ENCODE measurements at places on chromosomes 1 and 21.

DNA sequence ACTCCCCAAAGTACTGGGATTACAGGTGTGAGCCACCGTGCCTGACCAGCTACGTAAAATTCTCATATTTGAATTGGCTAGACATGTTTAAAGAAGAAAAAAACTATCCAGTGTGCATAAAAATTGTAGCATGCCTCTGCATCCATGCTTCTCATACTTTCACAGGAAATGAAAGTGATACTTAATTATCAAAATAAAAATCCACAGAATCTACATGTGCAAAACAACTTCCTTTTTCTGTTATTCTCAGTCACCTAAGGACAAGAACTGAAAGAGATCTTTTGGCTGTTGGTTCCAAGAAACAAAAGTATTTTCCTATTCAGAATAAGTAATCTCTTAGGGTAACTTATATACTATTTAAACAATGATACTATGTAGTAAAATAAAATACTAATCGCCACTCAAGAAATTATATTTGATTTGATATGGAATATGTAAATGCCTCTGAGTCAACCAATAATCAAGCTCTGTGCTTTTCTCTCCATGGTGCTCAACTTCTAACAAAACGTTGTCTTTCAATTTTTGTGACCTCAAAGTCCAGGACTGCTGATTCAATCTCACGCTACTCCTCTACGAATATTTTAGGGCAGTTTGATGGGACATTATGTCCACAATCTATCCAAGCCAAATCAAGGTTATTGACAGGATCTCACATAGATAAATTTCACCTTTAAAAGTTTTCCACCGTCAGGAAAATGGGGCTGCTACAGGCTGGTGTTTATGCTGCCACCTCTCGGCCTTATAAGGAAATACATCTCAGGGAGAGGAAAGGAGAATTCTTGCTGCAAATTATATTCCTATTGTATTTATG is 102.7 kb downstream of the ZNF281 start:
- DNase-seq = no peak

- no peak for DNase-seq
Observed at GRCh38 chr1:66540434-66541032, 6.6 kb downstream of the SGIP1 start.

GRCh38 chr1:69528376-69528775 is 39.3 kb upstream of the LRRC7 start:
- DNase-seq = no peak

DNA sequence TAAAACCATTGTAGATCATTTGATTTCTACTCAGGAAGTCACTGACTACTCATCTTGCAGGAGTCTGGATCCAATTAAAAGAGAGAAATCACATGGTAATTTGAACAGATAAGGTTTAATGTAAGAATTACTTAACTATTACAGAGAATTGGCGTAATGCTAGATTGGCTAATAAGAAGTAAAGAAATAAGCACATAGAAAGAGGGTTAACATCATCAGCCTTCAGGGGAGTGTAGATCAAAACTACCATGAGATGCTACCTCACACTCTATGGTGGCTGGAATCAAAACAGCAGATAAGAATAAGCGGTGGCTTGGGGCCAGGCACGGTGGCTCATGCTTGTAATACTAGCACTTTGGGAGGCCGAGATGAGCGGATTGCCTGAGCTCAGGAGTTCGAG is 11.7 kb downstream of the ST3GAL3 start:
- no peak for DNase-seq

GRCh38 chr1:33257772-33258712 is 1.8 kb downstream of the ZNF362 start:
- no peak for DNase-seq

DNA sequence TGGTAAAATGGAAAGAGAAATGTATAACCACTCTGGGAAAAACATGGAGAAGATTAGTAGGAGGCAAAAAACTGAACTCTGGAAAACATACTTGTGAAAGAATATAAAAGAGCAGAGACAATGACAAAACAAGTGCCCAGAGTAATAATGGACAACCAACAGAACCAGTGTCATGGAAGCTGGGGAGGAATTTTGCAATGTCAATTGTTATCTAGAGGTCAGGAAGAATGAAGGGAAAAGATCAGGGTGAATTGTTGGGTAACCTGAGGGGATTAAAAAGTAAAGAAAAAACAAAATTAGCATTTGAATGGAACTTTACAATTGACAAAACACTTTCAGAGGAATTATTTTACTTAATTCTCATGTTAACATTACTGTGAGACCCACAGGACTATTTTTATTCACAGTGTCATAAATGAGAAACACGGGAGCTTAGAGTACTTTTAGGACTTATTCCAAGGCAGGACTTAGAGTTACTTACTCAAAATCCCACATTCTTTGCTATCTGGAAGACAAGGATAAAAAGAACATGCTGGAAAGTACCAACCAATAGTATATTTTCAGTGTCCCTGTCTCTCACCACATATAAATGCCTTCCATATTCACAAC is 19.5 kb downstream of the JAM2 start:
- DNase-seq = no peak

DNA sequence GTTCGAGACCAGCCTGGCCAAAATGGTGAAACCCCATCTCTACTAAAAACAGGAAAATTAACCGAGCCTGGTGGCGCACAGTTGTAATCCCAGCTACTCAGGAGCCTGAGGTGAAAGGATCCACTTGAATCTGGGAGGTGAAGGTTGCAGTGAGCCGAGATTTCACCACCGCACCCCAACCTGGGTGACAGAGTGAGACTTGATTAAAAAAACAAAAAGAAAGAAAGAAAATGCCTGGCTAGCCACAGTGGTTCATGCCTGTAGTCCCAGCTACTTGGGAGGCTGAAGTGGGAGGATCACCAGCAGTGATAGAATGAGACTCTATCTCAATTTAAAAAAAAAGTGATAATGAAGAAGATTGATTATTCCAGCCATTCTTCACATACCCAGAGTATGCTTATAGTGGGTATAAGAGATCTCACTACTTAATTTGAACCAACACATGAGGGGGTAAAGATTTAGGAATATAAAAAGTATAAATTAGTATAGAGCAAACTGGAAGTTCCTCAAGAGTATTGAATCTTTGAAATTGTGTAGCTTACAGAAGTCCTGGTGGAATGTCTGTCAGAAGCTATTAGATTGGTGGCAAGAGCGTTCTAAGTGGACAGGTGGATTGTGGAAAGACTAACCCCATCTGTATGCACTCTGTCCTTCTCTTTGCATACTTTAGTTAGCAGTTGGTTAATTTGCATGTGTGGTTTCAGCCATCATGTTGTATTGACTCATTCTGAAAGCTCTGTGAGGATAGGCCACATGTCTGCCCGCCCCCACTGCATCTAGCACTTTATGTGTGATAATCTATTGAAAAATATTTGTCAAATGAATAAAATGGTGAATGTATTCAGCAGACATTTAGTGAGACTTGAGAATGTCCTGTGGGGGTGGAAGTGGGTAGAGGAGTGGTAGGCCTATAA is 25.0 kb downstream of the RLF start:
- peak; percentile 4 for DNase-seq

DNA sequence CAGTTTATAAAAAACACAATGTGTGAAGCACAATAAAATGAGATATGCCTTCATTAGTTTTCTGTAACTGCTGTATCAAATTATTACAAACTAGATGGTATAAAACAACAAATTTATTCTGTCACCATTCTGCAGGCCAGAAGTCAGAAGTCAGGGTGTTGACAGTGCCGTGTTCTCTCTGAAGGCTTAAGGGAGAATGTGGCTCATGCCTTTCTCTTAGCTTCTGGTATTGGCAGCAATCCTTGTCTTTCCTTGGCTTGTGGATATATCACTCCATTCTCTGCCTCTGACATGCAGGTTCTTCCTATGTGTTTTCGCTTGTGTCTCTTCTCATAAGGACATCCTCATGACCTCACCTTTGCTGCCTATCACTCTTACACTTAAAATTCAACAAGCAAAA is 10.1 kb downstream of the NEK7 start:
- DNase-seq = no peak

GRCh38 chr1:23400324-23401114 is 24.0 kb downstream of the TCEA3 start:
- no peak for DNase-seq

DNA sequence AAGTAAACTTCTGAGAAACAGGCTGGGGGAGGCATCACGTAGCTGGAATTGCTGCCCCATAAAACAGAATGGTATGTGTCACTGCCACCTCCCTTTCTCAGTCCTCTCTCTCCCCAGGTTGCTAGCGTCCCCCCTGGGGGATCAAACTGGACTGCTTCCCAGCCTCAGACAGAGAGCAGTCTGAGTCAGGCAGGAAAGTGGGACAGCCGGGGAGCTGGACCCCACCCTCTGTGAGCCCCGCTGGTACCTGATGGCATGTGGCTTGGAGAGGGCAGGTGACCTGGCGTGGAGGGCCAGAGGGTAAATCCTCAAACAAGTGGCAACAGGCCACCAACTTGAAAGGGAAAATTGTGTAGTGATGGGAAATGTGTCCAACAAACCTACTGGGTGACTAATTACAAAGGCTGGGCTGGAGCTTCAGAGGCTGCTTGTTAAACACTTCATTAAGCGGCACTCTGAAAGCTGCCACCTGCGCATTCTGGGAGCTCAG is 1.0 kb upstream of the SFN start:
- DNase-seq = no peak

DNA sequence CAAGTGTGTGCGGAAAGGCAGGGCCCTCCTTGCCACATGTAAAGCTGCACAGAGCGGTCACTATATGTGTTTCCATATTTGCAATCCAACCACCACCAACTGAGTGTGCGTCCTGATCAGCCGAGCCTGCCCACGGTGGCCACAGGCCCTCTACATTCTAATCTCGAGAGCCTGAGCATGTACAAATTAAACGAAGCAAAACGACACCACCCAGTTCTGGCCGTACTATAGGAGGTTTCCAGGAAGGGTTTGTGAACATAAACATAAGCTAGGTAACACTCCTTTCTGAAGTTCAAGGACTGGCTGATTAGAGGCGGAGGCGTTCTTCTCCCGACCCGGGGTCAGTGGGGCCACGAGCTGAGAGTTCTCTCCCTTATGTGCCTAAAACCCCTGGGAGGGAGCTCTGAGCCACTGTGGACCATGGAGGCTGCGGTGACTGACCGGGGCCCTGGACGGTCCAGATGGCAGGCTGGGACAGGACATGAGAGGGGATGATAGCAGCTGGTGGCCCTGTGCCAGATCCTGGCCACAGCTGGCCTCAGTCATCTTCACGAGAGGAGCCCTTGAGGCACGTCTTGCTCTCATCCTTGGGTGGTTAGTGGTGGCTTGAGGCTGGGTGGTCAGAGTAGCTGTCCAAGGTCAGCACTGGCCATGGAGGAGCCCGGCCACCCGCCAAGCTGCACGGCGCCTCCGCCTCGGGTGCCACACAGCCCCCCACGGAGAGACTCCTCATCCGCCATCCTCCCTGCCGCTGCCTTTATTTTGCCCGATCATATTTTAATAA is 39.1 kb upstream of the TRAPPC10 start:
- no peak for DNase-seq

GRCh38 chr1:190019717-190020116 is 457.9 kb downstream of the BRINP3 start:
- DNase-seq = no peak

DNA sequence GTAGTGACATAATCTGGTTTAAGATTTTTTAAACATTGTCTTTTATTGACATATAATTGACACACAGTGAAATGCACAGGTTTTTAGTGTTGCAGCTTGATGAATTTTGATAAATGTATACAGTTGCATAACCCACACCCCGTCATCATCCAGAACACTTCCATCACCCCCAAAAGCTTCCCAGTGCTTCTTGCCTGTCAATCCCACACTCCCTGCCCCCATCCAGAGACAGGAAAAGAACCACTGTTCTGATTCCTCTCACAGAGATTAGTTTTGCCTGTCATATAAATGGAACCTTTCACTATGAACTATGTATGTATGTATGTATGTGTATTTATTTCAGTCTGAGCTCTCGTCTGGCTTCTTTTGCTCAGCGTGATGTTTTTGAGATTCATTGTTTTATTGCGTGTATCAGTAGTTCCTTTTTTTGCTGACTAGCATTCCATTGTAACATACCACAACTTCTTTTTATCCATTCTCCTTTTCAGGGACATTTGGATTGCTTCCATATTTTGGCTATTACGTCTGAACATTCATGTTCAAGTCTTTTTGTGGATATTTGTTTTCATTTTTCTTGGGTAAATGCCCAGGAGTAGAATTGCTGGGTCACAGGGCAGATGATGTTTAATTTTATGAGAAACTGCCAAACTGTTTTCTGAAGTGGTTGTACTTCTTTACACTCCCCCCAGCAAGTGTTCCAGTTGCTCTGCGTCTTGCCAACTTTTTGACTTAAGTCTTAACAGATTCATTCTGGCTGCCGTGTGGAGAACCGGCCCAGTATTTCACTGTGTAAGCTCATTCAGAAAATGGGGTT is 8.7 kb downstream of the UBIAD1 start:
- DNase-seq = no peak

DNA sequence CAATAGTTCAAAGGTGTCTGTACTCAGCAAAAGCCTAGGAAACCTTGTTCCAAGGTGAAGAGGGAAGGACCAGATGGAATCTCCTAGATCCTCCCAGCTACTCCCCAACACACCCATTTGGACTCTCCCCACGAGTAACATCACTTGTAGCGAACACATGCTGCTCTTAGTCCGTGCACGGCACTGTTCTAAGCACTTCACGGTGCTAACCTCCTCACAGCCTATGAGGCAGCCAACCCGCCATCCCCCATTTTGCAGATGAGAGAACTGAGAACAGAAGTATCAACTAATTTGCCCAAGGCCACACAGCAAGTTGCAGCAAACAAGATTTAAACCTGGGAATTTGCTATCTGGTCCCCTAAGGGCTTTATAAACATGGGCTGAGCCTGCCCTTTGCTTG is 24.3 kb downstream of the MRPL37 start:
- no peak for DNase-seq

DNA sequence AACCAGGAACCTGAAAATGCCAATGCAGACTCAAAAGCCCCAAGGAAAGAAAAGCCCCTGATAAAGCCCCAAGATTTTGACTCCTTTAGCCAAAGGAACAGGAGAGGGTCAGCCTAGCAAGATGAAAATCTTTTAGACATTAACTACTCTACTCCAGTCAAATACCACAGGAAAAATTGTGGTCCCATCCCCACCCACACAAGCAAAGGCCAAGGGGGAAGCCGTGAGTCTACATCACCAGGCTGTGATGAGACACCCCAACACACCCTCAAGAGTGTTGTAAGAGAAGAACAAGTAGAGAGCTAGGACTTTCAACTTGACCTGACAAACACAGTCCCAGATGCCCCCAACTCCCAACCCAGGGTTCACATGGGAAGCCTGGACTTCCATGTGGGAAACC is 192.8 kb upstream of the NR5A2 start:
- DNase-seq = no peak

DNA sequence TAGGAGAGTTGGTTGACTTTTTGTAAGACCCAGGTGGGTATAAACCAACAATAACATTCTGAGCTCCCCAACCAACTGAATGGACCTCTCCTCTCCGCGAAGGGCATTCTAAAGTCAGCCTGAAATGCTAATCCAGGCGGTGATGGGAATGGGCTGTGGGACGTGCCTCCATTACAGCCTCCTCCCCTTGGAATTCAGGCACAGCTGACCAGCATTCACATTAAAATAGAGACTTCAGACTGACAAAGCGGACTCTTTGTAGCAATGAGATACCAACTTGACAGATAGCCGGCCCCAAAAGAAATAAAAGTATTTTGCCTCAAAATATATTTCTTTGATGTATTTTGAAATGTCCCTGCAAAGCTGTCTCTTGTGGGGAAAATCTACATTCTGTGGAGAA is 101.7 kb downstream of the KIF26B start:
- no peak for DNase-seq

GRCh38 chr1:28718586-28719331 is 18.0 kb upstream of the YTHDF2 start:
- no peak for DNase-seq
